ENCODE measurements at places on chromosomes 13 and 19.

- DNase-seq = no peak
These were observed 314.7 kb upstream of the DACH1 start for GRCh38 chr13:72181661-72182060.

DNA sequence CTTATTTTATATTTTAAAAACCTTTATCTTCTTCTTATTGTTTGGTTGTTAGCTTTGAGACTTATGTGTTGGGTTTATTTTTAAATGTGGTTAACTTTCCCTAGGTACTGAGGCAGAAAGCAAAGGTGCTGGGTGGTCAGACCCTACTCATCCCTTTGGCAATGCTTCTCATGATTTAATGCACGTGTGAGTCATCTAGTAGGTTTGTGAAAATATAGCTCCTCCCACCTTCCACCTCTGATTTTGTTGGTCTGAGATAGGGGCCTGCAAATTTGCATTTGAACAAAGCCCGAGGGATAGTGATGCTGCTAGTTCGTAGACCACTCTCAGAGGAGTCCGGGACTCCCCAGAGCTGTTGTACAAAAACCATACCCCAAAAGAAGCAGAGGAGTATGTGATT is 771.3 kb upstream of the ARGLU1 start:
- no peak for DNase-seq

DNA sequence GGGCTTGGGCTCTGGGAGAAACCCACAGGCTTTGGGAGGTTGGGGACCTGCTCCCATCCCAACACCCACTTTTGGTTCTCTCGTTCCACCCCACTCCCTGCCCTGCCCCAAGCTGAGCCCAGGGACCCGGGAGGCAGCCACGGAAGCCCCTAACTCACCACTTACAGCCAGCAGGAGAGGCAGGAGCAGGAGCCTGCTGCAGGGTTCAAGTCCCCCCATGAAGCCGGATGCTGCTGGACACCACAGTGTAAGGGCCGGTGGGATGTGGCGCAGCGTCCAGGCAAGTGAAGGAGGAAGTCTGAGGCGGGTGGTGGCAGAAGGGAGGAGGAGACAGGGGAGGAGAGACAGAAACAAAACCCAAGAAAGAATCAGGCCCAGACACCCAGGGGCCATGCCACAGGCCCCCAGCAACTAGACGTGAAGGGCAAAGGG is at the start of gene TYROBP:
Gene TYROBP (minus strand): TSS at position 286 of the 432 bp plus-strand sequence. CDS start 67 bp downstream, at position 219.
- DNase-seq = no peak

- no peak for DNase-seq
These were observed 1.1 kb upstream of the ACP5 start for GRCh38 chr19:11578258-11579142.

- DNase-seq = no peak
These were observed 326.1 kb upstream of the SLITRK1 start for GRCh38 chr13:84208246-84208910.

GRCh38 chr19:33048806-33049676 is 15.6 kb downstream of the RHPN2 start:
- no peak for DNase-seq

DNA sequence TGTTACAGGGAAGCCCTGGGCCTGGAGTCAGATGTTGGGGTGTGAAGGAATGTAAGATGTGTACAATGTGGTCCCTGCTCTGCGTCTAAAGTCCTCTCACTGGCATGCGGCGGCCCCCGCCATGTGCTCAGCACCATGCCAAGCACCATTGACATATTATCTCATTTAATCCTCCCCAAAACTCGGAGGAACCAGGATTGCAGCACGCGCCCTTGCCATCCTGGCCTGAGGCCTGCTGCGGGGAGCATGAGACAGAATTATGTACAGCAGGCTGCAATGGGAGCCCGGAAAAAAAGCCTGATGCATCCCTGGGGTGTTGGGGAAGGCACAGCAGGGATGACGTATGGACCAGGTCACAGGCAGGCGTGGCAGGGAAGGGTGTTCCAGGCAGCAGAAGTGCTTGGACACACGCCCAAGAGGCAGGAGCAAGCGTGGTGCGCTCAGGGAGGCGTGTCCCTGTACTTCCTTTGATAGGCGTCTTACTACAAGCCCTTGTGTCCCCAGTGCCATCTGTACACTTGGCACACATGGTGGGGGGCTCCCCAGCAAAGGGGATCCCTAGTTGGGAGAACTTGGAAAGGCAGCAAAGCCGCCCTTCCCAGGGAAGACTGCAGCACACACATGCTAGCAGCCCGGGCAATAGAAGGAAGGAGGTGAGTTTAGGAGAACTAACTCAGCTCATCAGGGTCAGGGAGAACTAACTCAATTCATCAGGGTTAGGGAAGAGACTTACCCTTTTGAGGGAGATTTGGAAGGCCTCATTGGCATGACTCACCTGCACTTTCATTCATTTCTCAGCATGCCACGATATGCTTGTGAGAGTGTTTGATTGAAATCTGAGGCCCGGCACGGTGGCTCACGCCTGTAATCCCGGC is 3.4 kb downstream of the EVI5L start:
- peak; percentile 84 for DNase-seq

DNA sequence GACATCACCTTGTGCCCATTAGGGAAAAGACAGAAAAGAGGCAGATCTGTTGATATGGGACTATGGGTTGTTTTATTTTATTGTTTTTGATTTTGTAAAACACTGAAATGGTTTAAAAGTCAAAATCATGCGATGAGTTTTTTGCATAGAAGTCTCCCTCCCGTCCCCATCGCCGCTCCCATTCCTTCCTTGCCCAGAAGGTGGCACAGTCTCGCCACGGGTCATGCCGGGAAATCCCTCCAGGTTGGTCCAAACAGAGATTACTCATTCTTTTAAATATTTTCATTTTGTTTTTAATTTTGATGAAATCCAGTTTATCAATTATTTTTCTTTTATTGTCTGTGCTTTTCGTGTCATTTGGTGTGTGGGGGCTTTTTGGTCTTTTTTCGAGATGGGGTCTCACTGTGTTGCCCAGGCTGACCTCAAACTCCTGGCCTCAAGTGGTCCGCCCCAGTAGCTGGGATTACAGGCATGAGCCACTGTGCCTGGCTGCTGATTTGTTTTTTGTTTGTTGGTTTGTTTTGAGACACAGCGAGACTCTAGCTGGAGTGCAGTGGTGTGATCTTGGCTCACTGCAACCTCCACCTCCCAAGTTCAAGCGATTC is 9.2 kb downstream of the PGPEP1 start:
- no peak for DNase-seq

DNA sequence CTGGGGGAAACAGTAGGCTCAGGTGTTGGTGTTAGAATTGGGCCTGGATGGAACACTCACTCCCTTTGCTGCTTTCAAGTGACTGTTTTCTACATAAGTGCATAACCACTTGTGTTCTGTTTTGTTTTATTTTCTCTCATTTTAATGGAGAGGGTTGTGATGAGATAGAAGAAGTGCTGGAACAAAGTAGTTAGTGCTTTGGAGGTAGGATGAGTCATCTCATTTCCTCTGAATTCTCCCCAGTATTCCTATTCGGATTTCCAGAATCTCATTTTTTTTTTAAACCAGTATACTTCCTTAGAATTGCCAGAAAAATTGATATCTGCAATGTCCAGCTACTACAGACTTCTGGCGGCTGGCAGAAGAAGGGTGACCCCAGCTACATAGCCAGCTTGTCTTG is 575.9 kb downstream of the MYO16 start:
- DNase-seq = no peak

DNA sequence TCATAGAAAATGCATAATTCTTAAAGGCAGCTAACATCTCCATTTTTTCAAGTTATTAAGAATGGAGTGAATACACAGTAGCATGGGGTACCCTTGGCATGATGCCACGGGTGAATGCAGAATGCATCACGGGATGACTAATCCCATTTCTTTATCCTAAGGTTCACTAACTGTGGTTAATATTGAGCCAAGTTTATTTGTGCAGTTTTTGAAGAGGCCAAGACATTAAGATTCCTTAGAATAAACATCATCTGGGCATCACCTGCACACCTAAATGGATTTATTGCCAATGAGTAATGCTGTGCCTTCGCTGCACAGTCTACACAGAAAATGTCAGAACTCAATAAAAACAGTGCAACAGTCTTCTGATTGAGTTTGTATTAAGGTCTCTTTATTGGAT is 333.1 kb downstream of the GPC6 start:
- peak; percentile 84 for DNase-seq

DNA sequence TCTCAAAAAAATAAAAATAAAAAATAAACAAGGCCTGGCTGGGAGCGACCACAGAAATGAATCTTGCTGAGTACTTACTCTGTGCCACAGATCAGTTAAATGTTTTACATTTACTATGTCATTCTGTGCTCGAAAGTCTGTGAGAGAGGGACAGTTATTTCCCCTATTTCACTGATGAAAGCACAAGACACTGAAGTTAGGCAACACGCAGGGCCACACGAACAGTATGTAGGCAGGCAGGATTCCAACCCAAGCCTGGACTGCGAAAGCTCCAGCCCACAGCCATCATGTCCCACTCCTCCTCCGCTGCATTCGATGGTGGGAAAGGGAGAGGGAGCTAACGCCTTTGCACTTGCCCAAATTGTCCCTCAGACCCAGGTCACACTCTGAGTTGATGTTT is 34.2 kb downstream of the RUBCNL start:
- DNase-seq = no peak
